NCI-H460 (cell line): ENCODE measurements at places on chromosomes 3 and 15. TPM values are rescaled to one million over a fixed set of nuclear protein-coding genes. Genes with fewer than 3 reads are reported as not detected.

The IL17RC gene
- total RNA-seq: 18.7 and 24.4 TPM in 2 replicates

The MASP1 gene
- total RNA-seq: 0.02 TPM in 1 of 2 replicates, not detected in the other

The KNL1 gene
- total RNA-seq: 24.8 and 25.2 TPM in 2 replicates

The IP6K1 gene
- 13.3 and 13.4 TPM in 2 replicates for total RNA-seq

The ALDH1L1 gene
- 0.46 and 0.54 TPM in 2 replicates for total RNA-seq

The TAGLN3 gene
- not detected in 2 replicates for total RNA-seq

The AHSG gene
- total RNA-seq: not detected in 2 replicates

The KAT2B gene
- 5.5 and 6.7 TPM in 2 replicates for total RNA-seq

The PLSCR5 gene
- total RNA-seq: not detected in 2 replicates

The IGSF10 gene
- total RNA-seq: 0.14 and 0.15 TPM in 2 replicates

The GATM gene
- total RNA-seq: 0.25 and 0.78 TPM in 2 replicates

DNA sequence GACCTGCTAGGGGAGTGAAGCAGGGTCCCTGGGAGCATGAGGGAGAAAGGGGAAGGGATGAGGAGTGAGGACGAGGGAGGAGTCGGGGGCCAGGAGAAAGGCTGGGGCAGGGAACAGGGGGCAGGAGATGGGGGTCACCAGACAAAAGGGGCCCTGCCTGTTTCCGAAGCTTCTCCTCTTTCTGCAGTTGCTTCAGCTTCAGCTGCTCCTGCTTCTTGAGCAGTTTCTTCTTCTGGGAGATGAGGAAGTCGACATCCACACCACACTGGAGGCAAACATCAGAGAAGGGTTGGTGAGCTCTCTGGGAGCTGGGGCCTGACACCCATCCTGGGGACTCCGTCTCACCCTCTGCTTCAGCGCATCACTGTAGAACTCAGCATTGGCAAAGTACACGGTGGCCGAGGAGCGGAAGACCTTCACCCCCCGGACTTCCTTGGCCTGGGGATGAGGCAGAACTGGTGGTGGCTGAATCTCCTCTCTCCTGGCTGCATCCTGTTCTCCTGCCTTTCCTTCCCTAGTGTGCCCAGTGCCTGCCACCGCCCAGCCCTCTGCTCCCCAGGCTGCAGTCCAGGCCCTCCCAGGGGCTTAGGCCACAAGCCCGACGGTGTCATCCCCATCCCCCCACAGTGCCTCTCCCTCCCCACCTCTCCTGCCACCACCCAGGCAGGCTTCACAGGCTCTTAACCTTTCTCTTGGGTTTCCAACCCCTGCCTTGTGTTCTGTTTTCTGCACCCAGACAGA, 6.8 kb downstream of the SLC26A6 start:
- DNase-seq: no peak

GRCh38 chr3:68874551-68875348, 57.6 kb downstream of the TAFA4 start:
- DNase-seq: no peak

GRCh38 chr3:175426805-175427204, 567.7 kb downstream of the NAALADL2 start:
- no peak for DNase-seq

DNA sequence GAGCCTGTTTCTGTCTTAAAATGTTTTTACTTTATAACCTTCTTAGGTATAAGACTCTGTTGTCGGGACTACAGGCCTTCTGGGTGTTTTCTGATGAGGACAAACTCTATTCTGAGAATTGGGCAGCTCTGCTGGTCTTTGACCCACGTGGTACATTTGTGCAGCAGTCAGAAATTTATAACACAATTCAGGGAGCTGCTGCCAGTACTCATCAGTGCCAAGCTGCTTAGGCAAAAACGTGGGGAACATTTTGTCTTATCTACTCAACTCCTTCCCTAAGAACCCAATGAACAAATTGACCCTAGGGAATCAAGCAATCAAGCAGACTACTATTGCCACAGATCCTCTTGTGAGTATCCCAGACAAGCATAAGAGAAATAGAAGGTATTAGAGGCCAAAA, 180.7 kb upstream of the PDZRN3 start:
- DNase-seq: no peak

DNA sequence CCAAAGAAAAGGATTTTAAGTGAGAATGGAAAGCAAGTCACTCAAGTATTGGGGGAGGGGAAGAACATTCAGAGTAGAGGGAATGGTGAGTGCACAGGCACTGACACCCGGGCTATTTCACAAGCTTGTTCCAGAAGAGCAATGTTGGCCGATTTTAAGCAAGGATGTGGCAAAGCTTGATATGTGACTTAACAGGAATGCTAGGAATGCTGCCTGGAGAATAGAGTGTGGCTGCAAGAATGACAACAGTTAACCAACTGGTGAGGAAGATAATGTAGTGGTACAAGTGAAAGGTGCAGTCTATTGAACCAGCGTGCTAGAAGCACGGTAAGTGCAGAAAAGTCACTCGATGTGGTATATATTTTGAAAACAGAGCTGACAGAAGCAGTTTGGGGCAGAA, 6.2 kb upstream of the CCDC80 start:
- DNase-seq: peak; percentile 44

GRCh38 chr3:152402695-152403451, 134.1 kb downstream of the MBNL1 start:
- DNase-seq: no peak

GRCh38 chr3:115836944-115837343, 213.6 kb downstream of the GAP43 start:
- DNase-seq: peak; percentile 1

GRCh38 chr15:83462953-83463433, 15.9 kb downstream of the SH3GL3 start:
- no peak for DNase-seq

DNA sequence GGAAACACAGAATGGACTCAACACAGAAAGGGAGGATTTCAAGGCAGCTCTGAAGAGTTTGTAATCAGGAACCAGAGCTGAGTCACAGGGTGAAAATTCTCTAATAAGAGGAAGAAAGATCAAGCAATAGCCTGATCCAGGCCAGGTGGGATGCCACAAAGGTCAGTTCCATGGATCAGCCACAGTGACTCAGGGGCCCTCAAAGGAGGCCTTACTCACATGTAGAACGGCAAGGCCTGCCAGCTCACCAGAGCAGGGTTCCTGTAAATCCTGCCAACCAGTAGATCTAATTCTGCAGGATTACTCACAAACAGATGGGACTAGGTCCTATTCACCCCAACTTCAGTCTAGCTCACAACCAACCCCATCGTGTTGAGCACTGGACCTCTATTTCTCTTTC, 78.3 kb upstream of the PPP2R3A start:
- DNase-seq: no peak

DNA sequence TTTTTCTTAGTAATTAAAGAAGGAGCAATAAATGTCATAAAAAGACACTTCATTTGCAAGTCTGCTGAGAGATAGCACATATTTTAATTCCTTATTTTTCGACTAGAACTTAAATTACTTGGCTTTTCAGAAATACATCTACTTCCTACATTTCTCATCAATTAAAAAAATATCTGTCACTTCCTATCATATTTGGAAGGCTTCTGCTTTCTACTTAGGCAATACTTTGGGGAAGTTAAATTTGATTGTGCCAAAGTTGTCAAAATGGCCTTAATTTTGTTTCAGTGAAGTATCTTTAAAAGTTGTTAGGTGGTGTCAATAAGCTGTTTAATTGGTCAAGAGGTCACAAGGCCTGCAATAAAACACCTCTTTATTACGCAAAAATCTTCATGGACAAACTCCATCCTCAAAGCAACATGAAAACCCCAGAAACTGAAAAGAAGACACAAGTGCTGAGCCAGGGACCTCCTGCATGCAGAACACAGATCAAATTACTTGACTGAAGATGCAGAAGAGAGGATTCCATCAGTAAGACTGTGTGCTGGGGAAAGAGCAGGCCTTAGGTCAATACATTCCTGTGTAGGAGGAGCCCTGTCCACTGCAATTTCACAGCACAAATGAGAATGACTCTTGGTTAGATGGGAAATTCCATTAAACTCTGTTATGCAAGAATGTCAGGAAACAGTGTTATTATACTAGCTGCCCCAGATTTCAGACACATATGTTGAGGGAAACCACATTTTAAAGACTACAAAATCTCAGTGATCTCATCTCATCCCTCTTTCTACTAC, 48.0 kb upstream of the FSTL1 start:
- peak; percentile 55 for DNase-seq

GRCh38 chr3:95424279-95424678, 1361.4 kb downstream of the NSUN3 start:
- DNase-seq: no peak

- no peak for DNase-seq
Observed at GRCh38 chr15:99155961-99156443, 51.1 kb downstream of the SYNM start.

DNA sequence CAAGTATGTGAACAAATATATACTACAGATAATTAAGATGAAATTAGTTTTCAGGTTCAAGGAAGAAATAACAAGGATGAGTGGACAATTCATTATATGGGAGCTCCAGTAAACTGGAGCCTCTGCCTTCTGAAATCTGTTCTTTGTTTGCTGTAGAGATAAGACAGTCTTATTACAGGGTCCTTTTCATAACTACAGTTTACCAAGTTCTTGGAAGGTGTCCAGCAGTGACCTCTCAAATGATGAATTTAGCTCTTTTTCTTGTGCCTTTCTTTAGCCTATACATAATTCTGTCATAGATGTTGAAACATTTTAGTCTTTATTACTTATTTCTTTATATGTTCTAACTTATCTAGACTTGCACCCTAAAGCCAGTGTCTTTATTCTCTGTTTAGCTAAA, 89.7 kb upstream of the GBE1 start:
- DNase-seq: no peak

GRCh38 chr3:52688266-52688665, 2.4 kb downstream of the GNL3 start:
- no peak for DNase-seq

GRCh38 chr3:195254454-195255175, 16.3 kb downstream of the XXYLT1 start:
- DNase-seq: no peak

GRCh38 chr3:135558906-135559305, 406.6 kb upstream of the PPP2R3A start:
- DNase-seq: no peak

GRCh38 chr3:16794257-16794656, 90.5 kb upstream of the PLCL2 start:
- DNase-seq: no peak

GRCh38 chr3:128343287-128344051, 123.2 kb downstream of the DNAJB8 start:
- DNase-seq: peak; percentile 8

- no peak for DNase-seq
Observed at GRCh38 chr3:69767571-69767970, 28.3 kb downstream of the MITF start.

DNA sequence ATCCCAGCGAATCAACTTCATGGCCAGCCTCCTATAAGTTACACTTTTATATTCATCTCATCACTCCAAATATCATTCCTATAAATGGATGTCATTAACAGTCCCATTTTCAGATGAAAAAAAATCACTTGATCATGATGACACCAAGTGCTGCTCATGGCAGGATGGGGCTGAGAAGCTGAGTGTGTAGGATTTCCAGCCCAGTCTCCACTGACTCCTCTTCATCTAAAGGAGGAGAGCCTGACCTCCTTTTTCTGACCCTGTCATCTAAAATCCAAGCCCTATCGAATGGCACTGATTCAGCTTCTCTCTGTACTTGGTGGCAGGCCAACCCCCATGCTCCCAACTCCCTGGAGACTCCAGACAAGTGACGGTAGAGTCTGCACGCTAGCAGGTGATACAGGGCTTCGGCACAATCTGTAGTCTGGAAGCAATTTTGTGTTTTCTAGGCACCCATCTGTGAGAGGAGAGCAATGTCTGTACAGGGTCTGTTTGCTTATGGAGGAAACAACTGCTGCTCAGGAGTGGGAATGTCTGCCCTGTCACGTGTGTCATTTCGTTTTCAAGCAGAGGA, 103.2 kb downstream of the EPHB1 start:
- DNase-seq: no peak

DNA sequence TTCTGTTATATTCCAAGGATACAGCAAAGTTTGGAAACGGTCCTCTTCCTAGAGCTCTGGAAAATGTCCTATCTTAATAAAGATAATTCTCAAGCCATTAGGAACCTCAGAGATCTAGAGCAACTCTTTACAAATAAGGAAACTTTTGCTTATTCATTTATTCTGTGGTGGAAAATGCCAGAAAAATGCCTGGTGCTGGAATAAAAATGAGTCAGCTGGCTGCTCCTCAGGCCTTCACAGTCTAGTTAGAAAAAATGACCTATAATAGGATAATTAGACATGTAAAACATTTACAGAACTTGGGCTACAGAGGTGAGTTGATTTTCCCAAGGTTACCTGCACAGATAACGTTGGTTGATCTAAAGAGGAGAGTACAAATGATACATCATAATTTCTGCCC, 372.5 kb downstream of the NLGN1 start:
- no peak for DNase-seq

- DNase-seq: no peak
Observed at GRCh38 chr15:68830141-68830785, 9.6 kb upstream of the ANP32A start.

GRCh38 chr3:59563072-59563605, 513.3 kb upstream of the CFAP20DC start:
- no peak for DNase-seq

DNA sequence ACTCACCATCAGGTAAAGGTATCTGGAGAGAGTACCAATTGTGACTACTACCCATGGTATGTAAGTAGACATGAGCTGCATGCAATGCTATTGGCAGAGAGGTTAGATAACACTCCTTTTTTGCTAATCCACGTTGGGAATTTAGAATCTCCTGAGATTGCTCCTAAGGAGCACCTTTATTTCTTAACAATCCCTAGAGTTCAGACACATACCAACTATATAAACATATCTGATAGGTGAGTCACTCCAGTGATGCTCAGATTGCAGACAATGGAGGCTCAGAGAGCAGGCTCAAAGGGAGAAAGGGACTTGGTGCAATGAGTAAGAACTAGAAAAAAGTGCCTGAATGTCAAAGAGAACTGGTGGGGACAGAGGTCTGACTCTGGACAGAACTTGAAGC, 47.0 kb upstream of the LRRFIP2 start:
- no peak for DNase-seq
